Right atrium auricular region (tissue), 2 donors: ENCODE measurements at places on chromosomes 5 and 9. TPM values are rescaled to one million over a fixed set of nuclear protein-coding genes. Genes with fewer than 3 reads are reported as not detected.

GRCh38 chr5:177537389-177538361 lies 16.7 kb downstream of the FAM193B start:
- DNase-seq, result no peak

GRCh38 chr5:122517091-122517490 lies 205.1 kb downstream of the SNCAIP start:
- DNase-seq, result no peak

- no peak for DNase-seq
These were observed 99.0 kb downstream of the GABRA1 start for GRCh38 chr5:161946911-161947310.

- no peak for DNase-seq
These were observed 106.2 kb upstream of the TUT7 start for GRCh38 chr9:86460216-86461002.

GRCh38 chr9:4927043-4927471 lies 58.0 kb upstream of the JAK2 start:
- DNase-seq, result no peak

The SYK gene
- 3.4 TPM for total RNA-seq

- DNase-seq, result no peak
These were observed 3.3 kb downstream of the SETX start for GRCh38 chr9:132351404-132352045.

The C9orf153 gene
- total RNA-seq, result 0.28 TPM

DNA sequence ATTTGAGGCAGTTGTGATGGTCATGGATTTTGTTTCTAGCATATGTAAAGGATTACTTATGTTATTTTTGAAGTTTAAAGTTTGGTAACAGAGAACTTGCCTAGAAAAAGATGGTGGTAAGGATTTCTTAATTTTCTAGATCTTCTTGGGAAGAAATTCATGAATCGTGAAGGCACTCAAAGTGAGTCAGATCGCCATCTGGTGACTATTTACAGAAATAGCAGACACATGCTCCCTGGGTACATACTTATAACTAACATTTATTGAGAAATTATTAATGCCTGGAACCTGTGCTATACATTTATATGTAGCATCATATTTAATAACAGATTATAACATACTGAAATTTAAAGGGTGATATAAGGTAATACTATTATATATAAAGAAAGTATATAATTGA lies 299.7 kb downstream of the IZUMO3 start:
- no peak for DNase-seq

- DNase-seq, result no peak
These were observed 19.1 kb downstream of the TPPP start for GRCh38 chr5:673831-674629.

GRCh38 chr9:98178874-98179850 lies 13.3 kb downstream of the CORO2A start:
- no peak for DNase-seq

The HMMR gene
- total RNA-seq, result 0.43 TPM

- DNase-seq, result no peak
These were observed 17.2 kb downstream of the HK3 start for GRCh38 chr5:176881816-176882566.

The PCDHA4 gene
- 0.63 TPM for total RNA-seq

The PRDM9 gene
- total RNA-seq, result not detected

DNA sequence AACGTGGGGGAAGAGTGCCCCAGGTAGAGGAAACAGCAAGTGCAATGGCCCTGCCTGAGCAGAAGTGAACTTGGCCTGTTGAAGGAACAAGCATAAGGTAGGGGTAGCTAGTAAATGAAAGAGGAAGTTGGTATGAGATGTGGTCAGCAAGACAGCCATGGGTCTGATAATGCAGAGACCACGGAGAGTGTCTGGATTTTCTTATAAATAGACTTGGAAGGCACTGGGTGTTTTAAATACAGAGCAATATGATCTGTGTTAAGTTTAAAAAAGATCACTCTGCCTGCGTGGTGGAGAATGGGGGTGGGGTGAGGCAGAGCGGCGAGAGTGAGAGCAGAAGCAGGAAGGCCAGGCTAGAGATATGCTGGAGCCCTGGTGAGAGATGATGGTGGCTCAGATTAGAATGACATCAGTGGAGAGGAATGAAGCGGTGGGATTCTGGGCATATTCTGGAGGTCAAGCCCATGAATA lies 4.2 kb downstream of the ADAM19 start:
- no peak for DNase-seq

- DNase-seq, result no peak
These were observed 19.2 kb upstream of the RICTOR start for GRCh38 chr5:39093352-39093751.
